ENCODE measurements at places on chromosomes 1 and 21. TPM values are rescaled to one million over a fixed set of nuclear protein-coding genes. Genes with fewer than 3 reads are reported as not detected.

GRCh38 chr1:216175714-216176113 is 247.5 kb downstream of the USH2A start:
- DNase-seq = no peak

- no peak for DNase-seq
Observed at GRCh38 chr1:37741130-37741529, 23.8 kb downstream of the EPHA10 start.

GRCh38 chr21:19510653-19511052 is 1107.1 kb upstream of the TMPRSS15 start:
- no peak for DNase-seq

GRCh38 chr1:212401042-212401441 is 13.6 kb downstream of the PACC1 start:
- no peak for DNase-seq

- DNase-seq = no peak
Observed at GRCh38 chr21:29174607-29175013, 44.2 kb downstream of the MAP3K7CL start.

DNA sequence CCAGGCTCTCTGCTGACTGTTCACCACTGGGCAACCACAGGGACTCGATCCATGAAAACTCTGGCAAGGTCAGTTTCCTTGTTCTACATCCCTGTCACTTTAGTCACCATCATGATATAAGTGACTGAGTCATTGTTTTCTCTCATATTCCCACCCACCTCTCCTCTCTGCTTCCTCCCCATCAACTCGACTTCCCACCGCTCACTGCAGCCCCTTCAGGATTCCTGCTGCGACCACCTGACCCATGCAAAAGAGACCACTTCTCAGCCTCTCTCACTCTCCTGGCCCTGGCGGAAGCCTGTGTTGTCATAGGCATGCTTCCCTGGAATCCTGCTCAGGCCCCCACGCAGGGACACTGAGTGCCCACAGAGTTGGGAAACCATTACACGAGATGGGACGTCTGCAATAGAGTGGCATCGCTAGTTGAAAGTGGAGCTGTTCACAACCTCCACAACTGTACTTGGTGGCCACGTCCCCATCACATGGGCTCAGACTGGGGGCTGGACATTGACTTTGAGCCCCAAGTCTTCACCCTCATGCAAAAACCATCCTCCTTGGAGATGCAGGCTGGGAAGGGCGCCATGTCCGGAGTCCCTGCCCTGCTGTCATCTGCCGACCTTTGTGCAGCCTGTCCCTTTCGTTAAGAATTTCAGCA is 1.8 kb upstream of the TFF2 start:
- no peak for DNase-seq

GRCh38 chr1:115291741-115292140 is 46.3 kb downstream of the NGF start:
- no peak for DNase-seq

GRCh38 chr1:32892368-32893197 is 6.3 kb downstream of the HPCA start:
- no peak for DNase-seq

GRCh38 chr1:43936431-43937151 is 3.0 kb downstream of the ARTN start:
- DNase-seq = peak; percentile 45

Gene ATP6V1G3
- total RNA-seq = not detected

Gene HAX1
- total RNA-seq = 54.6 TPM

Gene ITGB2
- 3.5 TPM for total RNA-seq
